ENCODE measurements at places on chromosomes 5 and 9.

DNA sequence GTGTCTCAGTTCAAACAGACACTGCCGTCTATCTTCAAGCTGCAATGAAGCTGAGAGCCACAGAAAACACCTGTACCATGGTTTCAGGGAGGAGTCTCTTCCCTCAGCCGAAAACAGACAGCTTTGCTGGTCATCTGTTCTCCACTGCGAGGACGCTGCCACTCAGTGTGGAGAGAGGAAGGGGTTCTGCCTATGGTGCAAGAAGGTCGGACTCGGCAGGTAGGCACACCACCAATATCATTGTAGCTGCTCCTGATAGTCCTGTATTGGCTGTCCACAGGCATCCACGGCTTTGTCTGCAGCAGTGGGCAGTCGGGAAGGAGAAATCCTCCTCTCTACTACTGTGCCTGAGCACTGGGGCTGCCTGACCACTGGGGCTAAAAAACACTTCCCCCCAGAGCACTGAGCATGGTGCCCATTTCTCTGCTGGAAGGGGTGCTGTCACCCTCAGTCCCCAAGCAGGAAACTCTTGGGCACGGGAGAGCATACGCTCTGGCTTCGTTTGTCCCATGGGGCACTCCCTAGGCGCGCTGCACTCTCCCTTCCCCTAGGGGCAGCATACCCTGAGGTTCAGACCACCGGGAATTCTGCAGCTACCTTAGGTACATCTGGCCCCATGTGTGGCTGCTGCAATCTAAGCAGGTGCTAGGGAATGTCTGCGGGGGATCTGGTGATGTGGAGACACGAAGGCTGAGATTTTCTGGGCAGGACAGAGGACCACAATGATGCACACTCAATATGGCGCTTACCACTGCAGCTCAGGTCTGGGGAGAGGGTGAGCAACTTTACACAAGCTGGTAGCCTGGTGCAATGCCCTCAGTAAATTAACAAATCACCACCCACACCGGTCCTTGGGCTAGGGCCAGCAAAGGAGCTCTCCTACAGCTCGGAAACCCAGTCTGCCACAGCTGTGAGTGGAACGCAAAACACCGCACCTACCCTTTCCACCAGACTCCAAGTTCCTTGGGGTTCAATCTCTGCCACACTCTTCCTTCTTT is 880.9 kb upstream of the SEMA6A start:
- DNase-seq: no peak

DNA sequence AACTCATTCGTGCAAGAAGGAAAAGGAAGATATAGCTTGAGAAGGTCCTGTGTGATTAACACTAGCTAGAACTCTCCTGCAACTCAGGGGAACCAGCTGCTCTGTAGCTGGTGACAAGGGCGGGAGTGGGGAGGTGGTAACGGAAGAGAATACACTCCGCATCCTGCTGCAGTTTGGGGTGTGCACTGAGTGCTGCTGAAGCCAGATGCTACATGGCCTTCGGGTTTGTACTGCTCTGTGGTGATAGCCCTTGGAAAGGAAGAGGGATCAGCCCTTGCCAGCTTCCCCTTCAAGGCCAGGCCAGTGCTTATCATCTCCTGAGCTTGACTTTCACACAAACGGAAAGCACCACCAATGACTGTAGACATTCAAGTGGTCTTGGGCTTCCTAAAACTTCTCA is 34.3 kb downstream of the FRMD3 start:
- DNase-seq: no peak

DNA sequence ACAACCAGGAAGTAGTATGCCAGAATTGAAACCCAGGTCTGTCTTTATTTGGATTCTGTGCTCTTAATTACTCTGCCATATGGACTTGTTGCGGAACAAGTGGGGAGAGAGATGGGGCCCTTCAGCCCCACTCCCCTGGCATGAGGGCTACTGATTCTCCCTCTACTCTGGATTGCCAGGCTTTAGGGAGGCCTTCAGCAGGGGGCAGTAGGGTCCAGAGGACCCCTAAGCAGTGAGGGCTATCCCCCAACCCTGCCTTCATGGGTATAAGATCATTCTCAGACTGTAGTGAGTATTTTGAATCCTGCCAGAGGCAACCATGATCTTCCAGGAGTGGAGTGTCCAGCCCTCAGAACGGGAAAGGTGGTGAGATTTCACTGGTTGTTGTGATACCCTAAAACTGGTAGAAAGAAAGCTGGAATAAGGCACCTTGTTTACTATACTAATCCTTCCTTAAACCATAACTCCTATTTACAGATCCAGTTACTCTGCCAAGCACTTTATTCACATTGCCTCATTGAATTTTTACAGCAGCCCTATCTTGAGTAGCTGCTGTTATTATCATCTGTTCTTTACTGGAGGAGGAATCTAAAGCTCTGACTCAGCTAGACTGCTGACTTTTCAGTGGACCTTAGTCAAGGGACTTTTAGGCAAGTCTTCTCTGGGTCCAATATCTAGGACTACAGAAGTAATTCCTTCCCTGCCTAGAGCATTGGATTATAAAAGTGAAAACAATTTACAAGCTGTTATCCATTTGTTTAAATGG is 31.3 kb upstream of the LARP1 start:
- no peak for DNase-seq

DNA sequence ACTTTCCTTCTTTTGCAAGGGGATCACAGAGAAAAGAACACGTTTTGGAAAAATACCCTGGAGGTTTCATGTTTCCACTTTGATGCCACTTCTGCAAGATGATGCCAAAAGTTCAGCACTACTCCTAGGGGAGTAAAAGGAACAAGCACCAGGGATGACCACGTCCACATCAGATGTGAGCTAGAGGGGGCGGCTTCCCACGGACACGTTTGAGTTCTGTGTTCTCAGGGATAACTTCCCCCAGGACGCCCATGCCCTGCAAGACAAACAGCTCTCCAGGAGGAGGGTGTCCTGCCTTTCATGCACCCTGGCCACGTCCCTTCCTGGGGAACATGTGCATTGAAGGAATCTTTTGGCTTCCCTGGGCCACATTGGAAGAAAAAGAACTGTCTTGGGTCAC is 66.6 kb upstream of the TRIO start:
- no peak for DNase-seq

DNA sequence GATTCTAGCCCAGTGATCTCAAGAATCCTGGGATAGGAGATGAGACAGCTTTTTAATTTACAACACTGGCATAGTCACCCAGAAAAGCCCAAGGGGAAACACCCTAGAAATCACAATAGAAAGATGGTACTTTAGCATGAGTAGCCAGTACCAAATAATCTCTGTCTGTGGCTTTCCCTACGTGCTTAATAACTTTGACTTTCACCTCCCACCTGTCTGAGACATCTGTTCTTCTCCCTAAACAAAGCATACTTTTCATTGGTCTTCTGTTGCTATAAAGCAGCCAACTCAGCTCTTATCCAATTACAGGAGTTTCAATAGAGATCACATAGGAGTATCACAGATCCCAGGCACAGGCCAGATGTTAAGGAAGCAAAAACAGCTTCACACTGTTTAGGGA is 10.4 kb downstream of the MARCHF3 start:
- DNase-seq: no peak

GRCh38 chr9:78196258-78196657 is 39.6 kb upstream of the CEP78 start:
- no peak for DNase-seq

GRCh38 chr5:160270704-160271103 is 41.4 kb downstream of the FABP6 start:
- no peak for DNase-seq

- no peak for DNase-seq
Observed at GRCh38 chr5:44839018-44839681, 30.4 kb downstream of the MRPS30 start.

GRCh38 chr9:27336829-27337228 is 39.9 kb upstream of the EQTN start:
- no peak for DNase-seq

DNA sequence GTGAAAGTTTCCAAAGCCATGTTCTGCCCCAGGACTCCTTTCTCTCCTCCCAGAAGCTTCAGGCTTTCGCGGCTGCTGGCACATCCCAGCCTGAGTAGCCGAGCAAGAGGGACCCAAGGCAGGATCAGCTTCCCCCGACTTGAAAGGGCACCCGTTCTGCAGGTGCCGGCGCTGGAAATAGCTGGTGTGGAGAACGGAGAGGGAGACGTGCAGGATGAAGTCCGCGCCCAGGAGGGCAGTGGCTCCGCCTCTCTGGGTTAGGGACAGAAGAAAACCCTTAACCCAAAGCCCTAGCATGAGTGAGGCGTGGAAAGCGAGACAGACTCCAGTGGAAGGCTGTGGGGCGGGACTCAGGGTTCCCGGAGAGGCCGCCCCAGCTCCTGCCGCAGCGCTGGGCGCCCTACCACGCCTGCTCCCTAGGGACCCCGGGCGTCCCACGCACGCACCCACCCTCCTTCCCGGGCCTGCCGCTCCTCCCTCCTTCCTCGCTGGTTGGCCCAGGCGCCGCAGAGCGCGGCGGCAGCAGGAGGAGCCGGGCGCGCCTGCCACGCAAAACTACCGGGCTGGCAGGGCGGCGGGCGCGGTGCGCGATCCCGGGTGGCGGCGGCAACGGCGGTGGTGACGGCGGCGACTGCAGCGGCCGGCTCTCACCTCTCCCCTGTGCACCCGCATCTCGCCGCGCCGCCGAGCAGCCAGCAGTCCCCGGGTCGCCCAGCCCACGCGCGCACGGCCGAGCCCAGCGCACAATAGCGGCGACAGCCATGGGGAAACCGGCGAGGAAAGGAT is at the start of gene SLC1A1:
SLC1A1 (plus strand) TSS at position 550 of the 786 bp plus-strand sequence; CDS start at position 762, 212 bp downstream.
- DNase-seq: no peak
